Ureter (tissue), 1 donor: ENCODE measurements at places on chromosomes 5 and 9.
A peak's percentile ranks its signal among the peaks of the same experiment; 100 is the strongest.

DNA sequence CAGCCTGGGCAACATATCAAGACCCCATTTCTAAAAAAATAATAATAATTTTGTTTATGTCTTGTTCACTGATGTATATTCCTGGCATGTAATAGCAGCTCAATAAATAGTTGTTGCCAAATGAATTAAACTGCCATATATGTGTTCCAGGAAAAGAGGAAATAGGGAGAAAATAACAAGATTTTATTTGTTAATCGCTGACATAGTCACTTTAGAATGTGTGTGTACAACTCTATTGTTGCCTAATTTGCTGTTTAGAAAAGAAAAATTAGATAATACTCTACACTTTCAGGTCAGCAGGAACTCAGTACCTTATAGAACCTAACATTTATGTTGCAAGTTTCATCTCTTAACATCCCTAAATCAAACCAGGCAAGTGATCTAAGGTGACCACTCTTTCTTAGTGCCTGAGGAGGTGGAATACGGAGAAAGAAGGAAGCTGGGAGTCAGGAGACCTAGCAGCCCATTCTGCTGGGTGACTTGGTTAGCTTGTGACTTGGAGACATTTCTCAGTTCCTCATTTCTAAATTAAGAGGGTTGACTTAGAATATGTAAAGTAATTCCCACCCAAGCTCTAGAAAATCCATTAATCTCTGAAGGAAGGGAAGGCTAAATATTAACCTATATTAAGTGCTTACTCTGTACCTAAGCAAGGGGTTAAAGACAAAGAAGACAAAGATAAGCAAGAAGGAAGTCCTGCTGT, 110.3 kb upstream of the IQGAP2 start:
- no peak for DNase-seq

DNA sequence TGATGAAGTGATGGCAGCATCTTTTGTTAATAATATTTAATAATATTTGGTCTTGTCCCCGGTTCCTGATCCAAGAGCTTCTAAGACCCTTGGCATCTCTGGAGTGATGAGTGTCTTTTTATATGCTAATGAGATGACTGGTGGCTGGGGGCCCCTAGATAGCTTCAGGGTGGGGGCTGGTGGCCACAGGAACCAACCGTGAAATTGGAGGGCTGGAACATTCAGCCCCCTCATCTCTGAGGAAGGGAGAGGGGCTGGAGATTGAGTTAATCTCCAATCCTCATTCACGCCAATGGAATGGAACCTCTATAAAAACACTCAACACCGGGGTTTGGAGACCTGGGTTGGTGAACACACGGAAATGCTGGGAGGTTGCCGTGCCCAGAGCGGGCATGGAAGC, 78.2 kb upstream of the RAPGEF1 start:
- no peak for DNase-seq

- DNase-seq: no peak
Measured at GRCh38 chr5:26948921-26949320, 89.5 kb downstream of the CDH9 start.

DNA sequence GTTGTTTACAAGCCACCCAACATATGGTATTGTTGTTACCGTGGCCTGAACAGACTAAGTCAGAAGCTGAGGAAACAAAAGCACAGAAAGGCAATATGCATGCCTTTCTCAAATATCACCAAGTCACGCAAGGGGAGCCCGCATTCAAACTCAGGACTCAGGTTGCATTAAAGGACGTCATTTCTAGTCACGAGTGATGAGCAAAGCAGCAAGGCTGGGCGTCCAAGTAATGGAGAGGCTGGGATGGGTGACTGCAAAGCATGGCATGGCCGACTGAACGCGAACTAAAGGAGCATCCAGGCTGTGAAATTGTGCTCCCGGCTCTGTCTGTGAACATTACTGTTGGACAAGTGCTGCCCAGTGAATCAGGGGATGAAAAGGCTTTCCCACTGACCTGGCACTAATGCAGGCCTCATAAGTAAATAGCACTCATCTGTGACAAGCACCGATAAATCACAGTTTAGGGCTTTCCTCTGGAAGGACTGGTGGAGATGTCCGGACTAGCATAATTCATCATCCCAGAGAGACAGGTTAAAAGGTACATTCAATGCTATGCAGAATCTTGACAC, 202.8 kb downstream of the SPOCK1 start:
- no peak for DNase-seq

GRCh38 chr5:2190549-2190948, 307.8 kb upstream of the IRX4 start:
- DNase-seq: peak; percentile 23

- DNase-seq: no peak
Measured at GRCh38 chr5:126526493-126526892, 68.5 kb downstream of the ALDH7A1 start.

- DNase-seq: no peak
Measured at GRCh38 chr5:162995568-162995967, 441.8 kb upstream of the CCNG1 start.
